ENCODE measurements at places on chromosomes 7 and 10.

- no peak for DNase-seq
Observed at GRCh38 chr7:47294556-47295222, 287.2 kb downstream of the TNS3 start.

GRCh38 chr10:95872158-95872711 is 35.5 kb upstream of the CC2D2B start:
- DNase-seq: no peak

DNA sequence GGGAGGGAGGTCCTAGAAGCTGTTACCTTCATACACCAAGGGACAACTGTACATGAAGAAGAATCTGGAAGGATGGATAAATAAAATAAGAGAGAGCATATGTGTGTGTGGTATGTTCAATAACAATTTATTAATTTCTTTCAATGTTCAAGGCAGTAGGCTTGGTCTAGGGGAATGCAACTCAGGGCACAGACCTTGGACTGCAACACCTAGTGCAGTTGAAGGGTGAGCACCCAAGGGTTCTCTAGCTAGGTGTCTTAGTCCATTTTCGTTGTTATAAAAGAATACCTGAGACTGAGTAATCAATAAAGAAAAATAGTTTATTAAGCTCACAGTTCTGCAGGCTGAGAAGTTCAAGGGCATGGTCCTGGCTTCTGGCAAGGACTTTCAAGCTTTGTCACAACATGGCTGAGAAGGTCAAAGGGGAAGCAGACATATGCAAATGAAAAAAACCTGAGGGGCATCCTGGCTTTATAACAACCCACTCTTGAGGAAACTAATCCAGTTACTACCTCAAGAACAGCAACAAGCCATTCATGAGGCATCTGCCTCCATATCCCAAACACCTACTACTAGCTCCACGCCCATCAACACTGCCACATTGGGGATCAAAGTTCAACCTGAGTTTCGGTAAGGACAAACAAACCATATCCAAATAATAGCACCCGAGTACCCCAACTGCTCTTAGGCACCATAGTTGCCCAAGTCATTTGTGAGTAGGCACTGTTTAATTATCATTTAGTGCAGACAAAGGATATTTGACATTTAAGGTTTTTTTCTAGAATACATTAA is 15.7 kb upstream of the SGCE start:
- no peak for DNase-seq

GRCh38 chr7:157358041-157358752 is 21.4 kb downstream of the DNAJB6 start:
- no peak for DNase-seq

DNA sequence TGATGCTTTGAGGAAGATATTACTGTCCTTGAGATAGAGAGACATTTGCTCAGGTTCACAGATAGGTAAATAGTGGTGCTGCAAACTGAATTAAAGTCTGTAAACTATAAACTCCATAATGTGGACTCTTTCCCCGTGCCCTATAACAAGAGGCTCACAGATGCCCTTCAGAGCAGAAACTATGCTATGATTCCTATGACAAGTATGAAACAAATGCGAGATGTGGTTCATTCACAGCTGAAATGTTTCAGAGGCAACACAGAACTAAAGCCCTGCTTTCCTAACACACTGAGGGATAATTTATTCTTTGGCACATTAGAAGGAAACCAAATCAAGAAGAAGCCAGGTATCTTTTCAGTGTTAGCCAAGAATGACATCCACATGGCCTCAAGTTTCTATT is 13.4 kb downstream of the CHUK start:
- no peak for DNase-seq

- DNase-seq: peak; percentile 88
Observed at GRCh38 chr10:3542185-3542611, 242.8 kb downstream of the KLF6 start.

- no peak for DNase-seq
Observed at GRCh38 chr10:49734676-49735075, 27.4 kb downstream of the OGDHL start.

DNA sequence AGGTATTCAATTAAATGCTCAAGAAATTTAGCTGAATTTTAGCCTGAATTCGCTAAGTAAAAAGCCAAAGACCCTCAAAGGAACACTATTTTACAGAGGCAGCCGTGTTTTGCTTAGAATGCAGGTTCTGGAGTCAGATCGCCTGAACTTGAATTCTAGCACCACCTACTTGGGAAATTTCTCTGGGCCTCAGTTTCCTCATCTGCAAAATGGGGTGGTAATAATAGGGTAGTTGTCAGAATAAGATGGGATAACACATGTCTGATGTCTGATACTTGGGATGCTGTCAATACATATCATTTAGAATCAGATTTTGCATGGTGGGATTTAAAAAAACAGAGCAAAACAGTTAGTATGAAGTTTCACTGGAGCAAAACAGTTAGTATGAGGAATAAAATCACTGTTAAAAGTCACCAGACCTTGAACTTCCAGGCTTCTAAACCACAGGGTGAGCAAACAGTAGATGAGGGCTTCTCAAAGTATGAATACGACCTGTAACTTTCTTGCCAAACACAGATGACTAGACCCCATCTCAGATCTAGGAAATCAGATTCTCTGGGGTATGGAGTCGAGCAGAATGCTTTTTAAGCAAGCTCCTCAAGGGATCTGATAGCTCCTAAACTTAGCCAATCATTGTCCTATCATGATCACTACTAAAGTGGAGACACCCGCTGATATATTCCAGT is 75.4 kb downstream of the ATXN7L1 start:
- DNase-seq: no peak

DNA sequence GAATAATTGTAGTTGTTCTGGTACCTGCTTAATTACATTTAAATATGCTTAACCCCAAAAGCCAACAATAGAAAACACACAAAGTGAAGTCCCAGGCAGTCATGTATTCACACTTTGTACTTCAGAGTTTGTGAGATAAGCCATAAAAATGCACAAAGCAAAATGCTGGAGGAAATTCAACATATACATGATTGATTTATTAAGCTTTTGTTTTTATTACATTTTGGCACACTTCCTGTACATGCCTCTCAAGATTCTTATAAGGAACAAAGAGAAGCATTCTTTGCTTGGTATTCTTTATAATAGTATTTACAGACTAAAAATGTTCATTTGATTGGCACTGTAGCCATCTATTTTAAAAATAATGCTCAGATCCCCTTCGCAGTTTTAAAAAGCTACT is 107.7 kb upstream of the ANK3 start:
- no peak for DNase-seq

DNA sequence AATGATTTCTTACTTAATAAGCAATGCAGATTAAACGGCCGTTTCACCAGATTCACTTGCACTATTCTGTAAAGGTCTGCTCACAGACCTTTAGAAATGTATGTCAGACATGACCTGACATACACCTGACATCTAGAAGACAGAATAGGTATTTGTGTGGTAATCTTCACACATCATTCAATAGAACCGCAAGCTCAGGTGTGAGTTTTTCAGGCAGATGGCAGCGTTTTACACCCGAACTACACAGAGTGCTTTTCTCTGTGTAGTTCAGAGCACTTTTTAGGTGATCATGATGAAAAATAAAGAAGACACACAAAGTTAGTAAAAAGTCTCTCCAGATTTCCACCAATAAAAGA is 63.2 kb downstream of the PRKCQ start:
- DNase-seq: no peak

GRCh38 chr10:87781545-87781944 is 36.5 kb downstream of the ATAD1 start:
- no peak for DNase-seq

DNA sequence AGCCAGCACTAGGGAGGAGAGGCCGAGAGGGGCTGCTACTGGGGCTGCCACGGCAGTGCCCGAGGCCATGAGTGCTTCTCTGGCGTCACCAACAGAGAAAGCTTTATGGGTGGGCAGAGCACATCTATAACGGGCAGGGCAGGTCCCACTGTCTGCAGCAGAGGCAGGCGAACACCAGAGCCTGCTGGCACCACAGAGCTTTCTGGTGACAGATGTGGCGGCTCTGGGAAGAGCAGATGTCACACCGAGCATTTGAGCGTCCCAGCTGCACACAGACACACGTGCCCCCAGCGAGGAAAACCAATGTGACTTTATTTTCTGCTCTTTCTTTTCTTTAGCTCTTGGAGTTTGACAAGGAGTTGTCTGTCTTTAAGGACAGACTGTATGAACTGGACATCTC is 20.5 kb downstream of the NKX6-2 start:
- no peak for DNase-seq

- DNase-seq: no peak
Observed at GRCh38 chr7:128727239-128727638, 11.9 kb upstream of the CALU start.

- DNase-seq: peak; percentile 32
Observed at GRCh38 chr10:43263551-43264343, 3.1 kb downstream of the RASGEF1A start.

- DNase-seq: no peak
Observed at GRCh38 chr10:54026340-54026739, 774.7 kb downstream of the PCDH15 start.

DNA sequence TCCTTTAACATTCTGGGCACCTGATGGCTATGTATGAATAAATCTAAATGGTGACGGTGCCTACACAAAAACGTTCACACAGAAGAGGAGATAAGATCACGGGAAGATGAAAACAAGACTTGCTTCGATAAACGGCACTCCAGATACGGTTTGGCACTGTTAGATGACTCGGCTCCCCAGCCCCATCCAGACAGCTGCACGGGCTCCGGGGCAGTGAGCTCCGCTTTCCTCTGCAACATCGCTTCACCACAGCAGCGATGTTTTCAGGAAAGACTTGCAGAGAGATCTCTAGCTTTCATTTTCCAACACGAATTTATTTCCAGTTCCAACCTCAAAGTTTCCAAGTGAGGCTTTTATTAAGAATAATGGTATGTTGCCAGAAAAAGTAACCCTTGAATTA is 132.1 kb downstream of the KLF6 start:
- DNase-seq: no peak

- DNase-seq: no peak
Observed at GRCh38 chr7:15783987-15784693, 97.7 kb upstream of the MEOX2 start.

GRCh38 chr10:78755063-78755701 is 313.6 kb upstream of the ZMIZ1 start:
- DNase-seq: no peak

GRCh38 chr7:131544449-131545301 is 11.8 kb downstream of the PODXL start:
- DNase-seq: peak; percentile 59

DNA sequence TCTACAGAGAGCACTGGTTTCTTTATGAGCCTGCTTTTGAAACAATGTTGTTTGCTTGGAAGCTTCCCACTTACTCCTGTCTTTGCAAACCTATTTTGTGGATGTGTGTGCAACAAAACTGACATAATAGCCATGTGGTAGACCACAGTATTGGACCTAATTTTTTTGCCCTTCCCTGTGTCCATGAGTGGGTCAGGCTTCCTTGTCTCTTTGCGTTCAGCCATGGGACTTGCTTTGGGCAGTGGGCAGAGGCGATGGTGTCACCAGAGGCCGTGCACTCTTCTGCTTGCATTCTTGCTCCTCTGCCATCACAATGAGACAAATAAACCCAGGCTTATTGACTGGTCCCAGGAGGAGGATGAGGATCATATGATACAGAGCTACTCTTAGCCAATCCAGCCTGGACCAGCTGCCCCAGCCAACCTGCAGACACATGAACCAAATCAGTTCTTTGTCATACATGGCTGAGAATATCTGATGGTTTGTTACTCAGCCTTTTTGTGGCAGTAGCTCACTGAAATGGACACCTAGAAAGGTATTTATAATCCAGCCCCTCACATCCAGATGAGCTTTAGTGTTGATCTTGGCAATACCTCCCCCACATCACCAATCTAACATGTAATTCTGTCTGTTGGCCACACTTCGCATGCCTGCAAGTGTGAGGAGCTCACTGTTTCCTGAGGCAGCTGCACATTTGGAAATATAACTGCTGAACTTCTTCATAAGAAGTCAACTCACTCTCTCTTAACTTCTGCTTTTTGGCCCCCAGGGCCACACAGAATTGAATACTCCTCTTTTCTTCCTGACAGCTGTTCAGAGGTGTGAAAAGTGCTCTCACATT is 427.8 kb upstream of the ZMIZ1 start:
- DNase-seq: no peak

DNA sequence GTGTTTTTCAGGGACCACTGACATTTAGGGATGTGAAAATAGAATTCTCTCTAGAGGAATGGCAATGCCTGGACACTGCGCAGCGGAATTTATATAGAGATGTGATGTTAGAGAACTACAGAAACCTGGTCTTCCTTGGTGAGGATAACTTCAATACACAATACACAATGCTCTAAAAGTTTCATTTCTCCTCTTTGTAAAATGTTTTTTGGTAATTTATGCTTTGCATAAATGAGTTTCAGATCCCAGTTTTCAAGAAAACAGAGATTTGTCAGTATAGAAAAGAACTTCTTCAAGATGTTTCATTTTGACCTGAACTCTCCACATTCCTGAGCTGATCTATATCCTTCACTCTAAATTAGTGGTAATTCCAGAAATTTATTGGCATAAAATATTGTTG is 14.2 kb downstream of the ZNF92 start:
- no peak for DNase-seq

- DNase-seq: peak; percentile 86
Observed at GRCh38 chr7:137592232-137592896, 248.8 kb upstream of the PTN start.

DNA sequence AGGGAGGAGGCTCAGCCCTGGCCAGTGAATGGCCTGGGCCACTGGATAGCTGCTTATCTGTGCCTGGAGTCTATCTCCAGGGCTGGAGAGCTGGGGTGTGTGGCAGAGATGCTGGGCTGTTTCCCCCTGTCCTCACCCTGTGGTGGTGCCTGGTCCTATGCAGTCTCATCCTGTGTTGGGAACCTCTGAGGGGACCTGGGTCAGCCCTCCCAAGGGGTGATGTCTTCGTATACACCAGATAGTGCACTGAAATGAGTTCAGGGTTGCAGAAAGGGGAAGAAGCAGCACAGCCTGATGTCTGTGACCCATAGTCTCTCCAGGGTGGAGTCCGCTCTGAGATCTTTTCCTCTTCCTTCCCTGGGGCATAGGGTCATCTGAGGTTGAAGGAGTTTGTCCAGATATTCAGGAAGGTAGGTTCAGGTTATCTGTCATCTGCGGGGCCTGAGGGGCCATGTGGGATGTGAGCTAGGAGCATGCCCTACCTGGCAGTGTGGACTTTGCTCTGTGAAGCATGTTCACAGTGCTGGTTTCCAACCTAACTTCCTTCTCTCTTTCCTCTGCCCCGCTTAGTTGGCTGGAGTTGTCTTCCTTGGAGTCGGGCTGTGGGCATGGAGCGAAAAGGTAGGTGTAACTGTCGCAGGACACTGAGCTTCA is 33.4 kb upstream of the SH2D4B start:
- no peak for DNase-seq

- DNase-seq: no peak
Observed at GRCh38 chr10:127883516-127883915, 9.2 kb downstream of the CLRN3 start.

- DNase-seq: no peak
Observed at GRCh38 chr10:123109466-123109865, 26.3 kb upstream of the HMX3 start.

DNA sequence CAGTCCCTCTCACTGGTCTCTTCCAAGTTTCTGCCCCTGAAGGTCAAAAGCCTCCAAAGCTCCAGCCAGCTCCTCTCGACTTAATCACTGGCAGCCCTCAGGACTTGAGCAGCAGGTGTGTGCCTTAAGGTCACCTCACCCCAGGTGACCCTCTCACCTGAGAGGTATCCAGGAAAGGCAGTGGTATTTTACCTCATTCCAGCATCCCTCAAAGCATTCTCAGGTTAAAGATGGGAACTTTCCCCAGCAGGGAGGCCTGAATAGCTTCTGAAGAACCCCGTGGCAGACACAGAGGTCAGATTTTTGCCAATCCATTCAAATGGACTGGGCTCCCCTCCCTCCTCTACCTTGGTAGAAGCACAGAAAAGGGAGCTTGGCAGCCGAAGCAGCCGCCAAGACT is 148.2 kb downstream of the GFRA1 start:
- no peak for DNase-seq

- DNase-seq: no peak
Observed at GRCh38 chr7:90617442-90617841, 21.3 kb downstream of the CDK14 start.

Measured in GM03348 (cell line).